ENCODE measurements at places on chromosomes 12 and 14.

DNA sequence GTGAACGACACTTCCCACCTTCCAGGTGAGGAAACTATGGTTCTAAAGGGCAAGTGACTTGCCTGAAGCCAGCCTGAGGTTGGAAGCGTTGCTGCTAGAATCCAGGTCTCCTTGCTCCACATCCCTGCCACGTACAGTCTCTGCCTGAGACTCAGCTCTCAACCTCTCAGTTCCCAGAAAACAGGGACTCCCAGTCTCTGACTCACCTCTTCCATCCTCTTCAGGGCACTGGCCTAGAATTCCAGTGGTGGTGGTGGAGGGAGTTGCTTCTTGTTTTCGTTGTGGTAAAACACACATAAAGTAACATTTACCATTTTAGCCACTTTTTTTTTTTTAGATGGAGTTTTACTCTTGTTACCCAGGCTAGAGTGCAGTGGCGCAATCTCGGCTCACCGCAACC is 7.3 kb downstream of the GPR68 start:
- no peak for DNase-seq

- no peak for DNase-seq
These were observed 91.6 kb downstream of the TPH2 start for GRCh38 chr12:72030277-72030676.

GRCh38 chr12:27273114-27273513 is 29.0 kb downstream of the STK38L start:
- DNase-seq = no peak

DNA sequence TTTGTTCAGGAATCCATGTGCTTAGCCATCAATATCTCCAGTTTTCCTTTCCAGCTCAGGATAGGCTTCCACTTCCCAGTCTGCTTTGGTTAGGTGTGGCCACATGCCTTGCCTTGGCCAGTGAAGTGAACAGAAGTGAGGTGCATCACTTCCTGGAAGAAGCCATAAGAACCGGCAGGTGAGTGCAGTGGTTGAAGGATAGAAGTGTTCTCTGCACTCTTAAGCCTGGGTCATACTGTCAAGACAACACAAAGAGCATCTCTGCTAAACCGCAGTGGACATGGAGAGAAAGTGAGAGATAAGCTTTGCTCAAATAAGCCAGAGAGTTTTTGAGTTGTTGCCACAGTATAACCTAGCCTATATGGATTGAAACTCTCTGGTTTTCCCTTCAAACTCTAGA is 11.4 kb downstream of the GNG2 start:
- no peak for DNase-seq

DNA sequence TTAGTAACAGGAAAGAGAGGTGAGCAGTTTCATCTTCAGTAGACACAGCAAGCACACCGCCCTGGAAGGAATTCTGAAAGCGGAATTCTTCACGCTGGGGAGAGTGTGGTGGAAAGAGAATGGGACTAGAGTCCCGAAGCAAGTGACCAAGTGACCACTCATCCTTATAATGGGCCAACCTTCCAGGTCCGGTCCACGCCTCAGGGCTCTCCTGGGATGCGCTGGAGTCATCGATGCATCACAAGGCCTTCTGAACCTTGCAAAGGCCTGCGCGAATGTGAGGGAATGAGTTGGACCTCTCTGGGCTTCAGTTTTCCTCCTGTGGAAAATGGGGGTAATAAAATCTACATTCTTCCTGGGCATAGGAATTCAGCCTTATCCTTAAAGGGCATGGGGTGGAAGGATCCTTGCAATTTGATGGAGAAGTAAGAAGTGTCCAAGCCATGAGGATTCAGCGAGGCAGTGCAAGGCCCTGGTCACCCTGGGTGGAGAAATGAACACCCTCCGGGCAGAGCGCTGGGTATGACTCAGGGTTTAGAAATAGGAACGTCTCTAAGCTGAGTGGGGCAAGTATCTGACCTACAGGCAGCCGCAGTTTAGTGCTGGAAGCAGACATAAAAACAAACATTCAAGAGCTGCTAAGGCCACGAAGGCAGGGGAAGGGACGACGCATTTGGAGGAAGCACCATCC is 97.7 kb downstream of the SETD3 start:
- DNase-seq = no peak

DNA sequence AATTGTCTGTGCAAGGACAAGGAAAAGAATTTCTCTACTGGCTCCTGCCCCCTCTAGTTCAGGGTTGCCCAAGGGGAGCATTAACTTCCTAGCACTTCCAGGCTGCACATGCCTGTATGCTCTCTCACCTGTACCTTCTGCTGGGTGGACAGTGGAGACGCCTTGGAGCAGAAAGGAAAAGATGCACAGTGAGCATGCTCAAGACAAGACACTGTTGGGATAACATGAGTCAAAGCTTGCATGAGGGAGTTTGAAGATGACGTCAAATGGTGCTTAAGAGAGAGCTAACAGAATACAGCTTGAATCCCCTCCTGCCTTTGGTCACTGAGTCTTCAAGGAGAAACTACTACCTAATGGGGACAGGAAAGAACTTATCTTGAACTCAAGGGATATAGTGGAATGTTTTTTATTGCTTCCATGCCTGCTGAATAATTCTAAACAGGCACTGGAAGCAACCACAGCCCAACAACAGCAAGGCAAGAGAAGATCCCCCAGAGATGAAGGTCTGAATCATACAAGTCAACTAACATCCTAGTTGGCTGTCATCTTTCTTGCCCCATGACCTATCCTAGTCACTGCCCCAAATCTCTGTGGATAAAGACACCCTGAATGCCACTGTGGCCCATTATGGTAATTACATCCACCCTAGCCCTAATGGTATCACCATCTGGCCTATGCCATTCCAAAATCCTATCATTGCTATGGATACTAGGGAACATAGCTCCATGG is 23.5 kb downstream of the RPS6KA5 start:
- DNase-seq = no peak

GRCh38 chr12:31206038-31206670 is 119.8 kb downstream of the SINHCAF start:
- DNase-seq = peak; percentile 44

GRCh38 chr12:97938031-97938430 is 475.4 kb downstream of the RMST start:
- DNase-seq = no peak

- DNase-seq = no peak
These were observed 404.8 kb downstream of the ATP23 start for GRCh38 chr12:58346032-58346632.
